ENCODE measurements at places on chromosomes 12 and 14. TPM values are rescaled to one million over a fixed set of nuclear protein-coding genes. Genes with fewer than 3 reads are reported as not detected.

Gene ERP27
- not detected for total RNA-seq

Gene INHBE
- total RNA-seq = 3.8 TPM

Gene EIF4B
- 1,491 TPM for total RNA-seq

Gene CD163L1
- total RNA-seq = not detected

Gene PRH2
- total RNA-seq = not detected

Gene KLRB1
- total RNA-seq = not detected

Gene ZC2HC1C
- total RNA-seq = 1.2 TPM

Gene MEG3
- 164 TPM for total RNA-seq

Gene TGM1
- 1.5 TPM for total RNA-seq

Gene FGD6
- total RNA-seq = 6.1 TPM

Gene CACNB3
- 41.6 TPM for total RNA-seq

Gene SYT1
- 1.3 TPM for total RNA-seq

Gene TWF1
- total RNA-seq = 161 TPM

Gene RERG
- total RNA-seq = not detected

Gene PTGDR
- total RNA-seq = not detected

Gene AMHR2
- total RNA-seq = not detected

Gene LTBP2
- total RNA-seq = 248 TPM

Gene SIX6
- total RNA-seq = not detected

Gene KRT4
- total RNA-seq = not detected

Gene SIX4
- 24.8 TPM for total RNA-seq

Gene RAB2B
- 25.1 TPM for total RNA-seq

Gene RFLNA
- total RNA-seq = not detected

Gene ARG2
- total RNA-seq = 0.99 TPM

Gene IGF1
- 0.83 TPM for total RNA-seq

Gene PLD4
- total RNA-seq = under 0.01 TPM

Gene SYNDIG1L
- 0.15 TPM for total RNA-seq
